Stimulated activated naive CD8-positive, alpha-beta T cell treated with anti-CD3 and anti-CD28 coated beads, Interleukin-15, amount 100 ng/mL, for 72 hours (primary cell): ENCODE measurements at places on chromosomes 6 and 20.

- no peak for DNase-seq
Observed at GRCh38 chr20:19633985-19634384, 124.1 kb upstream of the RIN2 start.

DNA sequence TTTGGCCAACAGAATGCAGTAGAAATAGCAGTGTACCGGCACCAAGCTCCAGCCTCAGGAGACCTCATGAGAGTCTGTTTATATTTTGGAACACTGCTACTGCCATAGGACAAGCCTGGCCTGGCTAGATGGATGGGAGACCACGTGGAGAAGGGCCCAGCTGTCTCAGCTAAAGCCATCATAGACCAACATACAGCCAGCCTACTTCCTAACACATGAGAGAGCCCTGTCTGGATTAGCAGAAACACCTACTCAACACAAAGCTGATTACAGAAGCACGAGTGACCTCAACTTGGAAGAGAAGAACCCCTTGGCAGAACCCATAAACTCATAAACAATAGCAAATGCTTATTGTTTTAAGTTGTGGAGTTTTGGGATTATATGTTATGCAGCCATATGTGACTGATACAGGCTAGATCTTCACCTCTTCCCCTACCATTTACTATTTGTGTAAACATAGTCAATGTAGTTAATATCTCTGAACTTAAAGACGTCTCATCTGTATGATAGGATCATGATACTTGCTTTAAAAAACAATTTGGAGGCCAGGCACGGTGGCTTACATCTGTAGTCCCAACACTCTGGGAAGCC is 199.4 kb upstream of the ZNF217 start:
- no peak for DNase-seq

DNA sequence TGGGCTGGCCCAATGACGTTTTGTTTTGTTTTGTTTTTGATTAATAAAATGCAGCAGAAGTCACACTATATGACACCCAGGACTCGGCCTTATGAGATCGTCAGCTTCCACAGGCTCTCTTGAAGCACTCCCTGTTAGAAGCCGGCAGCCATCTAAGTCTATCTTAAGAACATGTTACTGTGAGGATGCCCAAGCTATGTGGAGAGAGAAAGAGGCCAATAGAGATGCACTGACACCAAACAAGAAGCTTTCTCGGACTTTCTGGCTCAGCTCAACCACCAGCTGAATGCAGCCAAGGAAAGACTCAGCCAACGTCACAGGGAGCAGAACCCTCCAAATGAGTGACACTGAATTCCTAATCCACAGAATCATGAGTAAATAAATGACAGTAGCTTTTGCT is 14.0 kb downstream of the SGK1 start:
- no peak for DNase-seq

GRCh38 chr6:152828431-152828830 is 77.8 kb downstream of the VIP start:
- DNase-seq: no peak

- DNase-seq: no peak
Observed at GRCh38 chr6:13517116-13517515, 29.7 kb upstream of the GFOD1 start.
